ENCODE measurements at places on chromosomes 2 and 18.

DNA sequence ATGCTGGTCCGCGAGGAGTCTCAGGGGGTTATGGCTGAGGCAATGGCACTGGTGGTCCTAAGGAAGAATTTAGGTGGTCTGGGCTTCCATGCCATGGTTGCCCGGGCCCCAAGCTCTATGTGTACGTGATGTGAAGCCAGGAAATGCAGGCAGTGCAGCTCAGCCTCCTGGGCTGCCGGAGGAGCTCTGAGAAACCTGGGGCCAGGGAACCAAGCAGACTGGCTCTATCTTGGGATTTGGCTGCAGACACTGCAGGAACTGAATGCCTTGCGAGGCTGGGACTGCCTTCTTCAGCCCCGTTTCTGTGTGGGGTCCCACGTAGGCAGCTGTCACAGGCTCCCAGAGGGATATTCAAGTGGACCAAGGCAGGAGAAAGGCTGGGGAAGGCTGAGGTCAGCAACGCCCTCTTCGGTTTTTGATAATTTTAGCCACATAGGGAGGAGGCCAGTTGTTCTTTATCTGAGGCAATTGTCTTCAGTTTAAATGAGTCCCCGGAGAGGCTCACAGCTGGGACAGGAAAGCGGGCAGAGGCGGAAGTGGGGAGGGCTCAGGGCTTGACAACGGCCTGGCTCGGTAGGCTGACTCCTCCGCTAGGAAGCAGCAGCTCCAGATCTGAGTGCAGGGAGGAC is 77.7 kb downstream of the RHOB start:
- DNase-seq = peak; percentile 34

- no peak for DNase-seq
Observed at GRCh38 chr2:206832873-206833272, 67.5 kb downstream of the FASTKD2 start.

DNA sequence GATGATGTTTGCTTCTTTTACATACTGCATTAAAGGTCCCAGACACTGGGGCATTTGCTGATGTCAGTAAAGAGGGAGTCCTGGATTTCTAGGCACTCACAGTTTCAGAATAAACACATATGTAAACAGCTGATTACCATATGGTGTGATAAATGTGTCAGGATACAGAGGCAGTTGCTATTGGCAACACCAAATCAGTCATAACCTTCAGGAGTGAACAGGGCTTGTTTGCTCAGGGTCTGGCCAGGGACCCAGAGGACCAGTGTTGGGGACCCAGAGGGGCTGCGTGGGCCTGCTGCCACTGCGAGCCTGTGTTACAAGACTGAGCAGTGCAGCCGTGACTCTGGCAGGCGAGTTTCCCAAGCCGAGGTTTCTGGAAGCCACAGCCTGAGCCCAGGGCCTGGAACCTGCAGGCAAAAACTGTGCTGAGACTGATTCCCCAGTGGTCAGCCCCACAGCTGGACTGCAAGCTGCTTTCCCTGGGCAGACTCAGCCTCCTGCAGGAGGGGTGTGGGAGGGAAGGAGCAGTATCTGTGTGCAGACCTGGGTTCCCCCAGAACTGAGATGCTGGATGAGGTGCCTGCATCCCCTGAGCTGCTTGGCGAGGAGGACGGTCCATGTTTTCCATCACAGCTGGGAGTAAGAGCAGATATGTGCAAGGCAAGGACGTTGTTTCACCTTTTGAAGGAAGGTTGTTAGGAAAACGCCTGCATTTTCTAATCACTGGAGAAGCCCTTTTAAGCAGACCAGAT is 23.6 kb downstream of the ASAP2 start:
- DNase-seq = no peak

DNA sequence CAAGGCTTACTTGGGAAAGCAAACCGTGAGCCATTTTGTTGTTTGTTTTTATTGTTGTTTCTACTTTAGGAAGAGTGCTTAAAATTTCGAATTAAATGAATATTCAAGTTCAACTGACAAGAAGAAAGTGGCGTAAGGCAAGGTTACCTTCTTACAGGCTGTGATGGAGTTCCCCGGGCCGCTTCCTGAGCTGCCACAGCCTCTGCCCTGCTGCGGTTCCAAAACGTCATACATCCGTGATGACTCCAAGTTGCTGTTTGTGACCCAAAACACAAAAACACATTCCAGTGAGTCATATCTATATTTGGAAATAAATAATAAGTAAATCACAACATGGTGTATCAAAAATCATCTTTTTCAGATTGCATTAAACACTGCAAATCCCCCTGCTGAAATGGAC is 49.7 kb downstream of the SPHKAP start:
- DNase-seq = no peak

DNA sequence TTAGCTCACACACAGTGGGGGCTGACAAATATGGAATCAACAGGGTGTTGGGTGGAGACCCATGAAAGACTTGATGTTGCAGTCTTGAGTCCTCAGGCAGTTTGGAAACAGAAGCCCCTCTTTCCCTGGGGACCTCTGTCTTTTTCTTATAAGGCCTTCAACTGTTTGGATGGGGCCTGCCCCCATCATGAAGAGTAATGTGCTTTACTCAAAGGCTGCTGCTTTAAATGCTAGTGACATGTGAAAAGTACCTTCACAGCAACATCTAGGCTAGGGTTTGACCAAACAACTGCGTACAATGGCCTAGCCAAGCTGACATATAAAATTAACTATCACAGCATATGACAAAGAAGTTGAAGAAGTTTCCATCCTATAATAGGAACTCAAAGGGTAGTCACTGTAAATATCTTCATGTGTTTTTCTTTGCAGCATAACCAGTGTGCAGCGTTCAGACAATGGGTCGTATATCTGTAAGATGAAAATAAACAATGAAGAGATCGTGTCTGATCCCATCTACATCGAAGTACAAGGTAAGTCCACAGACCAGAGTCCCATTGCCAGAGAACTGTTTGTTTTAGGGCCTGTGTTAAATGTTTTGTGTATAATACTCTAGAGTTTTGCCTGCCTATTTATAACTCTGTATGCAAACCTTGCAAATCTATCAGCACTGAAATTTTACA is 46.3 kb downstream of the MERTK start:
- no peak for DNase-seq
